ENCODE measurements at places on chromosomes 13 and 19.

- no peak for DNase-seq
These were observed 14.7 kb downstream of the HCN2 start for GRCh38 chr19:604355-604754.

DNA sequence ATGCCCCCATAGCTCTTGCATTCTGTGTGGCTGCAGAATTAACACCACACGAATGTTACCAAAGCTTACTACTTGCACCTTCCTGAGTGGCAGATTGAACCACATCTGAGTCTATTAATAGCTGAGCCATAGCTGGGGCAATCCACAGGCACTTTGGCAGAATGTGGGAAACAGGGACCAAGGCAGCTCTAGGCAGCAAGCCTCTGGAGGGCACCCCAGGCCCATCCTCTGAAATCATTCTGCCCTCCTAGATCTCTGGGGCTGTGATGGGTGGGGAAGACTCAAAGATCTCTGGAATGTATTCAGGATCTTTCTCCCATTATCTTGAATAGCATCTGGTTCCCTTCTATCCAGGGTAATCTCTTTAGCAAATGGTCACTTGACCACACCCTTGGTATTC is 139.3 kb downstream of the TNFRSF19 start:
- DNase-seq: no peak

- no peak for DNase-seq
These were observed 76.1 kb downstream of the KL start for GRCh38 chr13:33092073-33092987.

DNA sequence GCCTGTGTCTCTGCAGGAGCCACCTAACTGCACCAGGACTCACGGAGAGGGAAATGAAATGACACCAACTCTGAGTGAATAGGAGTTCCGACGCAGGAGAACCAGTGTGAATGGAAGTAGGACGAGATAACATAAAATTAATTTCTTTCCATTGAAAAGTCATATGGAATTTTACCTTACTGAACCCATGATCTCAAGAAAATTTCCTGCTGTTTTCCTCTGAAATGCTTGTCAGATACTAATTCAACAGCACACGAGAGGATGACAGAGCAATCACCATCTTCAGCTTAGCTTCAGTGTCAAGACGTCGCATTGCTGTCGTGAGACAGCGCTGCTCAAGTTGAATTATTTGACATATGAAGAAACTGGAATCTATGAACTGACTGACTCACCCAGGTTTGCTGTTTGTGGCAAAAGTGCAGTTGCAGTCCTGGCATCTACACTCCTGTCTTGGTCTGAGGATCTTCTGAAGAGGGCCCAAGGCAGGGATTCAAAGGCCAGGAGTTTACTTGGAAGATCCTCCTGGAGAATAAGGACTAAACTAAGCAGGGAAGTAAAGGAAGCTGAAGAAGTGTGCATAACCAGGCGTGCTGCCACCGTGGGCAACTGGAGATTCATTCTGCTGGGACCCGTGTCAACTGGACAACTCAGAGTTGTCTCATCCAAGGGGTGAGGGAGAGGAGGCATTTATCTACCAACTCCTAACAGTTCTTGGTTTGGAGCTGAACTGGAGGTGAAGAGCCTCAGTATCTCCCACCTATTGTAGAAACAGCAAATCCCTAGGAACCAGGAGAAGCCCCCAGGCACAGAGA is 214.4 kb upstream of the IRS2 start:
- DNase-seq: no peak

DNA sequence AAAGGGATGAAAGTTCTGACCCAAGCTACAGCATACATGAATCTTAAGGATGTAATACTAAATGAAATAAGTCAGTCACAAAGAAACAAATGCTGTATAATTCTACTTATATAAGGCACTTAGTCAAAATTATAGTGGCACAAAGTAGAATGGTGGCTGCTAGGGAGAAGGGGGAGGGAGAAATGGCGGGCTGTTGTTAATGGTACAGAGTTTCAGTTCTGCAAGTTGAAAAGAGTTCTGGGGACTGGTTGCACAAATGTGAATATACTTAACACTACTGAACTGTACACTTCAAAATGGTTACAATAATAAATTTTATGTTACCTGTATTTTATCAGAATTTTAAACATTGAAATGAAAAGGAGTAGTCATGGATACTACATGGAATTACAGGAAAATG is 48.9 kb upstream of the CLDN10 start:
- DNase-seq: no peak
